ENCODE measurements at places on chromosomes 13 and 19. TPM values are rescaled to one million over a fixed set of nuclear protein-coding genes. Genes with fewer than 3 reads are reported as not detected.

The ZNF497 gene
- total RNA-seq = 0.89 TPM

The GDF15 gene
- total RNA-seq = 150 TPM

The INAFM1 gene
- total RNA-seq = 2.7 TPM

The CCDC8 gene
- 25.0 TPM for total RNA-seq

The CDC42EP5 gene
- total RNA-seq = 7.8 TPM

The BCL3 gene
- total RNA-seq = 9.6 TPM

The CLIP3 gene
- 22.8 TPM for total RNA-seq

The MCEMP1 gene
- total RNA-seq = not detected

The PDX1 gene
- not detected for total RNA-seq

The CEACAM8 gene
- total RNA-seq = not detected

The STK24 gene
- 65.6 TPM for total RNA-seq

The RFX1 gene
- total RNA-seq = 7.1 TPM

The ZSCAN1 gene
- not detected for total RNA-seq

The KCTD12 gene
- total RNA-seq = 29.4 TPM

The ANGPTL8 gene
- not detected for total RNA-seq

The LSR gene
- total RNA-seq = 0.59 TPM

The ELANE gene
- total RNA-seq = not detected

The SIGLEC8 gene
- not detected for total RNA-seq

The KLK2 gene
- not detected for total RNA-seq

The AP1M2 gene
- total RNA-seq = not detected

The LHB gene
- not detected for total RNA-seq

The ZNF667 gene
- total RNA-seq = 9.2 TPM

The COG6 gene
- 61.8 TPM for total RNA-seq

The VAV1 gene
- total RNA-seq = not detected

The LGALS14 gene
- not detected for total RNA-seq

The C19orf67 gene
- not detected for total RNA-seq

The MBD3L2B gene
- not detected for total RNA-seq

The SRRM5 gene
- total RNA-seq = 0.05 TPM

The MAMSTR gene
- 0.55 TPM for total RNA-seq

The SLC10A2 gene
- not detected for total RNA-seq

The SH2D3A gene
- not detected for total RNA-seq

The URAD gene
- total RNA-seq = not detected

The TNNI3 gene
- not detected for total RNA-seq

The NLRP5 gene
- total RNA-seq = not detected

The GARIN5A gene
- not detected for total RNA-seq

The C19orf38 gene
- total RNA-seq = 0.30 TPM

The CEBPG gene
- 31.8 TPM for total RNA-seq

The HSPB6 gene
- total RNA-seq = 77.2 TPM

The TPT1 gene
- total RNA-seq = 1,962 TPM

The ZNF649 gene
- total RNA-seq = 8.9 TPM

The ZNF154 gene
- total RNA-seq = 4.9 TPM

The ATP4A gene
- total RNA-seq = not detected

The KCNJ14 gene
- 0.59 TPM for total RNA-seq

The MISP gene
- not detected for total RNA-seq

The NLRP4 gene
- not detected for total RNA-seq

The C1QTNF9B gene
- total RNA-seq = not detected

The CATSPERD gene
- total RNA-seq = not detected

The ALOX5AP gene
- 6.8 TPM for total RNA-seq

The ZFR2 gene
- total RNA-seq = not detected

The GJB2 gene
- 0.28 TPM for total RNA-seq

The PRODH2 gene
- total RNA-seq = not detected
